ENCODE measurements at places on chromosomes 2 and 18.

DNA sequence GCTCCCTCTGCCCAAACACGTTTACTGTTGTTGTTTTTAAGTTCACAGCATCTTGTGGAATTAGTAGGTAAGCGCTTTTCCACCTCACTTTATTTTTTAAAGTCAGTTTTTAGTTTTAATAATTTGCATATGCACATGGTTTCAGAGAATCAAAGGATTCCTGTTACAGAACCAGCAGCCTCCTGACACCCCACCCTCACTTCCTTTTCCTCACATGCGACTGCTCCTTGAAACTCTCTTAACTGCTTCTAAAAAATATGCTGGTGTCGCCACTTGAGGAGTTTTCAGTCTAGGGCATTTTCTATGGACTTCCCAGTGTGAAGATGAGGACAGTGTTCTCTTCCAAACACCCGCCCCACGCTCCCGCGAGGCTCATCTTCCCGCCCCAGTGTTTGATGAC, 14.4 kb downstream of the TMEM37 start:
- no peak for DNase-seq

DNA sequence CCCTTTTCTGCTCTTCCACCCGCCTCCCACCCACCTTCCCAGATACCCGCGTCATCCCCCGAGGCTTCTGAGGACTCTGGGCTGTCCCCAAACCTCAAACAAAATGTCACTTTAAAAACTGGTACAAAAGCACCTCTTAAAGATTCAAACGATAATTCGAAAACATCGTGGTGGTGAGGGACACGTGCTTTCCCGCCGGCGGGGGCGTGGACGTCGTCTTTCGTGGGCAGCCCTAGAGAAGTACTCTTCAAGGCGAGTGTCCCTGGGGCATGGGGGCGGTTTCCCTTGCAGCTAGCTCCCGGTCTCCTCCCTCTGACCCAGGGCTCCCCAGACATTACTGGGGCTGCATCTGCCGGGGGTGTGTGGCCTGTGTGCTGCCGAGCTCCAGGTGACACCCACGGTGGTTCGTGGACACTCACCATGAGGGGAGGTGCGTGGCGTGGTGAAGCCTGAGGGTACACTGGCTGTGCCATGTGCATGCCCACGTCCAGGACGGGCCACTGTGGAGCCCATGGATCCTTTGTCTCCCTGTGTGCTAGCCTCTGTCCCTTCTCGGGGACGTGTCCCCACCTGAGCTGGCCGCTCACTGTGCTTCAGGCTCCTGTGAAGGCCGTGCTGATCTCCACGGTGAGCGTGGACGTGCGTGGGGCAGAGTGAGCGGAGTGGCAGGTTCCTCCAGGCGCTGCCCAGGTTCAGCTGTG, 117.8 kb downstream of the NFATC1 start:
- DNase-seq = no peak

- no peak for DNase-seq
Observed at GRCh38 chr2:213846856-213847255, 562.6 kb downstream of the SPAG16 start.

GRCh38 chr2:187552828-187553681, 1.2 kb downstream of the TFPI start:
- DNase-seq = no peak

DNA sequence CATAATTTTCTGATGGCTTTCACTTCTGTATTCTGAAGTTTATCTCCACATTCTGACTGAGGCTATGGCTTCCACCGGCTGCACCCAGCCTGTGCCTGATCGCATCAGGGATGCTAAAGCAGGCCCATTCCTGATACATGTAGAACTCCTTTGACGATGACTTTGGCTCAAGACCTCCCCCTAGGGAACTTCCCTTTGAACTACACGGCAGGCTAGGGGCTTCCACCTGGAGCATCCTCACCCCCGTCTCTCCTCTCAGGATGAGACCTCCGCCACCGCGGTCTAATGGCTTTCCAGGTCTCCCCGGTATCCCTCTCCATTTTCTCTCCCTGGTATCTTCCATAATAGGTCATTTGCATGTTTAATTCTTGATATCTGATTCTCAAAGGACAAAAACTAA, 214.9 kb upstream of the CHST9 start:
- no peak for DNase-seq

- DNase-seq = no peak
Observed at GRCh38 chr2:145919477-145919876, 1399.6 kb upstream of the ZEB2 start.

- DNase-seq = no peak
Observed at GRCh38 chr2:60104514-60105505, 448.6 kb downstream of the BCL11A start.

DNA sequence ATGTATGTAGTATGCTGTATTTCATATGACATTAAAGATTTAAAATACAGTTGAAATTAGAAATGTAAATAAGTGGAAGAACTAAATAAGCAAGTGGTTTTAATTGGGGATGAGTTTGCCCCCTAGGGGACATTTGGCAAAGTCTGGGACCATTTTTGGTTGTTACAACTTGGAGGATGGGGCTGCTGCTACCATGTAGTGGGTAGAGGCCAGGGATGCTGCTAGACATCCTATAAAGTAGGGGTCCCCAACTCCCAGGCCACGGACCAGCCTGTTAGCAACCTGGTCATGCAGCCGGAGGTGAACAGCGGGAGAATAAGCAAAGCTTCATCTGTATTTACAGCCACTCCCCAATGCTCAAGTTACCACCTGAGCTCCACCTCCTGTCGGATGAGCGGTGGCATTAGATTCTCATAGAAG, 27.9 kb upstream of the ASNSD1 start:
- DNase-seq = no peak

GRCh38 chr2:224359569-224359968, 42.3 kb downstream of the FAM124B start:
- no peak for DNase-seq

GRCh38 chr2:47299555-47299954, 103.4 kb upstream of the MSH2 start:
- DNase-seq = no peak

DNA sequence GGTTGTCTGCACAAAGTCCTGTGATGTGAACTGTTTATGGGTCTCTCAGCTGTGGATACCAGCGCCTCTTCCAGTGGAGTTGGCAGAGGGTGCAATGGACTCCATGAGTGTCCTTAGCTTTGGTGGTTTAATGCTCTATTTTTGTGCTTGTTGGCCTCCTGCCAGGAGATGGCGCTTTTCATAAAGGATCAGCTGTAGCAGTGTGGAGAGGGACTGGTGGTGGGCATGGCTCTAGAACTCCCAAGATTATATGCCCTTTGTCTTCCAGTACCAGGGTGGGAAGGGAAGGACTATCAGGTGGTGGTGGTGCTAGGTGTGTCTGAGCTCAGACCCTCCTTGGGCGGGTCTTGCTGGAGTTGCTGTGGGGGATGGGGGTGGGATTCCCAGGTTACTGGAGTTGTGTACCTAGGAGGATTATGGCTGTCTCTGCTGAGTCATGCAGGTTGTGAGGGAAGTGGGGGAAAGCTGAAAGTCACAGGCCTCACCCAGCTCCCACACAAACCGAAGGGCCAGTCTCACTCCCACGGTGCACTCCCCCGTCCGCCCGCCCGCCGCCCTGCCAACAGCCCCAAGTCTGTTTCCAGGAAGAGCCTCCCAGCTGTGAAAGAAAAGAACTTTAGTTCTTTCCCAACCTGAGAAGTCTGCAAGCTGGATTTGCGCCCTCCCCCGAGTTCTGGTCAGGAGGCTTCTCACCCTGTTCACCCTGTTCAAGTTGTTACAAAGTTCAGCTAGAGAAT, 108.1 kb downstream of the MARCO start:
- no peak for DNase-seq

- no peak for DNase-seq
Observed at GRCh38 chr2:20365249-20365817, 14.7 kb upstream of the PUM2 start.

GRCh38 chr2:237147317-237147716, 61.6 kb downstream of the COPS8 start:
- no peak for DNase-seq

- DNase-seq = no peak
Observed at GRCh38 chr2:129801575-129801974, 177.9 kb upstream of the RAB6C start.

DNA sequence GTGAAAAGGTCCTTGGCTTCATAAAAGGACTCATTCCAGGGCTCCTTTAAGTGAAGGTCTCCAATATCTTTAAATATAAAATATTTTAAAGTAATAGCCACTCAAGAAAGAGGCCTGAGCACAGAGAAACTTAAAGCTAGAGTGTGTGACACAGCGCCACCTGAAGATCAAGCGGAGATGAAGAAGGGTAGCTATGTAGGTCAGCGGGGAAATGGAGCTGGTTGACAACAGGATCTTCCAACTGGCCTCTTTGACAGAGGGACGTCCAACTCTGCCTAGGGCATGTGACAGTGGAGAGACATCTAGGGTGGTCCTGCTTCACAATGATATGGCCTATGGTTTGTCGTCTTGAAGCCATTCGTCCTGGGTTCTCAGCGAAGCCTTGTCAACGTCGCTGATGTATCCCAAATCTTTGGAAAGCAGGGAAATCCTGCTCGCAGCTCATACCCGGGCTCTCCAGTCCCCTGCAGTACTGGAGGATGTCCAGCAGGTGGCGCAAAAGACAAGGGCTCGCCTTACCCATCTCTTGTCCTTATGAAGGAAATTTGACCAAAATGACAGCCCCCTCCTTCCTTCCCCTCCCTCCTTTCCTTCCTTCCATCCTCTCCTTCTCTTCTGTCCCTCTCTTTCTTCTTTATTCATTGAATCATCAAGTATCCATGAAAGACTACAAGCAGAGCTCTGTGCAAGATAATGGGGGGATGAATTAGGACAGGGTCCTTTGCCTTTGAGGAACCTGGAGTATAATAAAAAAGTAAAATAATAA, 59.6 kb downstream of the LONRF2 start:
- peak; percentile 24 for DNase-seq

DNA sequence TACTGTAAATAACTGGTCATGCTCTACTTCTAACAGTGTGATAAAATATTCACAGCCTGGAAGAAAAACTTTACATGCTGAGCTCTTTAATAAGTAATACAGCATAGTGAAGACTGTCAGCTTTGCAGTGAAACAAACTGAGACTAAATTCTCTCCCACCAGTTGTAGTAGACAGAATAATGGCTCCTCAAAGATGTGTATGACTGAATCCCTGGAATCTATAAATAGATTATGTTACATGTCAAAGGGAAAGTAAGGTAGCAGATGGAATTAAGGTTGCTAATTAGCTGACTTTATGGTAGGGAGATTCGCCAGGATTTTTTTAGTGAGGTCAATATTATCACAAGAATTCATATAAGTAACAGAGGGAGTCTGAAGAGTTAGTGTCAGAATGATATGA, 609.5 kb upstream of the VRK2 start:
- DNase-seq = no peak

DNA sequence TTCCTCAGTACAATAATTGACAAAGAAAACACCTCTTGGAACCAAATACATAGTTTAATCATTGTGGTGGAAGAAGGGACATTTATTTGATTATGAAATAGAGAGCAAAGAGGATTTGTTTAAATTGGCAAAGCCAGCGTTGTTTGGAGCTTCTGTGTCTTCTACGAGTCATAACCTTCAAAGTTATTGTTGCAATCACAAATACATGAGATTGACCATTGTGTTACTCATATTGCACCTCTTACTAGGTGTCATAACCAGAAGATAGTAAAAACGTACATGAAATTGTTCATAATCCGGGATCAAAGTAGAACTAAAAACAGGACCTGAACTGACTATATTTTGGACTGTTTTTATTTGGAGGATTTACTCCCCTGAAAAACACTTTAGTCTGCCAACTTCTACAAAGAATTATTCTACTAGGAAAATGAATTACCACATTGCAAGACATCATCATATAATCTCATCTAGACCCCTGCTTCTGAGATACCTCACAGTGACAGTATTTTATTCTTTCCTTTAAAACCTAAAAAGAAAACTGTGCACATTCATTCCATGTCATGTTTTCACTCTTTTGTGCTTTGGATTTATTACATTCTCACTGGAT, 151.7 kb upstream of the KLF7 start:
- DNase-seq = no peak

DNA sequence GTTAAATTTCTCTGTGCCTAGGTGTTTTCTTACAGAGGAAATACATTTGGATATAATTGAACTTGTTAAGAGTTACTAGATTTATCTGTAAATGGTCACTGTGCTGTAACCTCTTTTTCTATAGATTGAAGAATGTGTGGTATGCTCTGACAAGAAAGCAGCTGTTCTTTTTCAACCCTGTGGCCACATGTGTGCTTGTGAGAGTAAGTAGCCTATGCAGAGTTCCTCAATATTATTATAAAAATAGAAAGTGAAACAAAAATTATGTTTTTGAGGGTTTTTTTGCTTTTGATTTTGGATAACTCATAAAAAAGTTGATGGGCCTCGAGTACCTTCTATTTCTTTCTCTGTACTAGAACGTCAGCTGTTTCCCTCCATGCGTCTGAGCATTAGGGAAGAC, 112.4 kb downstream of the MIB1 start:
- DNase-seq = no peak

DNA sequence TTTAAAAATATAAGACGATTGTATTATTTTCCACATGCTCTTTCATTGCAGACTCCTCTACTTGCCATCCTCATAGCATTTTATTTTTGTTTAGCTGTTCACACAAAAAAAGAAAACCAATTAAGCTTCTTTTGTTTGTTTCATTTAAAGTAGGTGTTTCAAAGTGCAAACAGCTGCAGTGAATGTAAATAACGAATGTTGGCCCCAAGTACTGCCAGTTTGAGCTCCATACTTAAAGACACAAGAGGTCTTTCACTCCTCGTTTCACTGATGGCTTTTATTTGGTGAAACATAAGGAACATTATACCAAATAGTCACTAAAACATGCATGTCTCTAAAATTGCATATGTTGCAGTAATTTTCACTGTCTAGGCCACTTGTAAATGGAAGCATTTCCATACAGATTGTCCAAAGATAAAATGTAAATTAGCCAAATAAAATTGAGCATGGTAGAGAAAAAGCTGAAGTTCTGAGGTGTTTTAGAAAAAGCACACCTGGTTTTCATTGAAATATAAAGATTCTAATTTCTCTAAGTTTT, 253.4 kb downstream of the TMX3 start:
- DNase-seq = no peak

GRCh38 chr2:9497017-9497416, 22.7 kb downstream of the IAH1 start:
- DNase-seq = no peak

- DNase-seq = no peak
Observed at GRCh38 chr18:3599195-3599594, 149.2 kb downstream of the TGIF1 start.

DNA sequence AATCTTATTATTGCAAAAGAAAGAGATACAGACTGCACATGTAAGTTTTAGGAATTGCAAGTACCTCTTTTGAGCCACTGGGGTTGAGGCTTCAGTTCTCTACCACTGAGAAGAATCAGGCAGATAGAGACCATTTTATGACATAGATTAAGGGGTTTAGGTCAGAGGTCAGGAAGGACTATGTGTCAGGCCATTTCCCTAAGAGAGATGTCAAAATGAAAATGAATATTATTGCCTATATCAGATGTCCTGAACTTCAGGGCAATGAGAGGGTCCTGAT, 113.7 kb downstream of the GATA6 start:
- DNase-seq = no peak

DNA sequence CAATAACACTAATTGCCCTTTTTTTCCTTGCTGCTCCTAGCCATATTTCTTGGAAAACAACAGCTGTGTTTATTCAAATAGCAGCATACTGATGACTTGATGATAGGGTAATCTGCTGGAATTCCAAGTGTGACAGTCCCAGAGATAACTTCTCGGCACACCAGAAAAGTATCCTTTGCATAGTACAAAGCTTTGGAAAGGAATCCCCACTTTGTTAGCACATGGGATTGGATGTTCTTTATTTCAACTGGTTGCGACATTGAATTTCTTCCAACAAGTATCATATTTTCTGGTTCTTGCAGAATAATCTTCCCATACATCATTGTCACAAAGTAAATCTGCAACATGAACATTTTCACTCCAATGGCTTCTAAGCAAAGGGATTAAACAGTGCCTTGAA, 445.8 kb upstream of the ACVR2A start:
- no peak for DNase-seq

Data from stimulated activated CD8-positive, alpha-beta memory T cell treated with anti-CD3 and anti-CD28 coated beads, Interleukin-4, amount 100 ng/mL, for 1 hour (primary cell).